Tibial nerve (tissue), 4 donors: ENCODE measurements at places on chromosomes 12 and 14. TPM values are rescaled to one million over a fixed set of nuclear protein-coding genes. Genes with fewer than 3 reads are reported as not detected.

DNA sequence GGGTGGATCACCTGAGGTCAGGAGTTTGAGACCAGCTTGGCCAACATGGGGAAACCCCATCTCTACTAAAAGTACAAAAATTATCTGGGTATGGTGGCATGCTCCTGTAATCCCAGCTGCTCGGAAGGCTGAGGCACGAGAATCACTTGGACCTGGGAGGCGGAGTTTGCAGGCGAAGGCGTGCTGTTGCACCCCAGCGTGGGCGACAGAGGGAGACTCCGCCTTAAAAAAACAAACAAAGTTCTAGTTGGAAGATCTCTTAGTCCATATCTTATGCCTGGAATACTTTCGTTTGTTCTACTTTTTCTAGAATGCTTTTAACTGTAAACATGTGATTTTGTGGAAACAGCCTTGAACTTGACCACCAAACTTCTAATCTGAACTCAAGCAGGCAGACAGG, 38.7 kb downstream of the PPHLN1 start:
- H3K27me3 ChIP-seq = no peaks in the 10 kb centered on the region
- no peaks in the 10 kb centered on the region for H3K36me3 ChIP-seq
- no peaks in the 10 kb centered on the region for H3K4me1 ChIP-seq
- no peak overlapping the region for H3K27ac ChIP-seq
- H3K4me3 ChIP-seq = no peak overlapping the region

DNA sequence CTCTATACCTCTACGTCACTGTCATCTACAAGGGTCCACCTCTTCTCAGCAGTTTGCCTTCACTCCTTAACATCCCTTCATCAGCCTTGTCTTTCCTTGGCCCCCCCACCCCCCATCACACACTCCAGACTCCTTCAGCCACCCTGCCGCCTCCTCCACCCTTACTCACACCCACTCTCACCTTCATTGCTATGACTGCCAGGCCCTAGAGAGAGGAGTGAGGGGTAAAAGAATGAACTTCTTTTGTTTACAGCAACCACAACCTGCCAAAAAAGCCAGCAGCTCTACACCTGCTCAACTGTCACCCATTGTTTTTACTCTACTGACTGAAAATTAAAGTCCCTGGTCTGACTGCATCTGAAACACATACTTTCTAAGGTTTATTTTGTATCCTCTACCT, 112.8 kb downstream of the DUSP6 start:
- H3K36me3 ChIP-seq = no peaks in the 10 kb centered on the region
- no peaks in the 10 kb centered on the region for H3K4me1 ChIP-seq
- no peak overlapping the region for H3K4me3 ChIP-seq

- DNase-seq = no peak
- no peak overlapping the region for H3K27ac ChIP-seq
- H3K27me3 ChIP-seq = no peaks in the 10 kb centered on the region
Observed at GRCh38 chr12:6834254-6834653, 6.0 kb downstream of the P3H3 start.

DNA sequence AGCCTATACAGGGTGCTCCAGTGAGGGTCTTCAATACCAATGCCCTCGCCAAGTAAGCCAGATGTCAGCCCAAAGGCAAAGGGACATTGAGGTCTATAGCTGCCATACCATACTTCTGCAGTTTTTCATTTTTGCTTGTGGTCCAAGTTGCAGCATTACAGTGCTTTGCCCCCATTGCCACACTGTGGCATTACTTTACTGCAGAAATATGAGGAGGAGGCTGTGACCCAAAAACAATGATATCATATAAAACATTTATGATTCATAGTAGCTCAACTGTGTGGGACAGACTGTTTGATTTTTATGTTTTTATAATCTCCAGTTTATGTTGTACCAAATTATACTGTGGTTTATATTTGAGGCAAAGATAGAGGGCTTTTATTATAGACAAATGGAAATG, 64.1 kb downstream of the KIAA0586 start:
- no peaks in the 10 kb centered on the region for H3K27me3 ChIP-seq
- H3K4me1 ChIP-seq = no peaks in the 10 kb centered on the region
- DNase-seq = no peak
- H3K27ac ChIP-seq = no peak overlapping the region
- H3K4me3 ChIP-seq = no peak overlapping the region

The SLC17A8 gene
- not detected for total RNA-seq

- H3K36me3 ChIP-seq = no peaks in the 10 kb centered on the region
- H3K4me1 ChIP-seq = no peaks in the 10 kb centered on the region
- H3K27ac ChIP-seq = no peak overlapping the region
- H3K4me3 ChIP-seq = no peak overlapping the region
- no peaks in the 10 kb centered on the region for H3K27me3 ChIP-seq
Observed at GRCh38 chr12:83527810-83528209, 841.1 kb downstream of the TMTC2 start.

DNA sequence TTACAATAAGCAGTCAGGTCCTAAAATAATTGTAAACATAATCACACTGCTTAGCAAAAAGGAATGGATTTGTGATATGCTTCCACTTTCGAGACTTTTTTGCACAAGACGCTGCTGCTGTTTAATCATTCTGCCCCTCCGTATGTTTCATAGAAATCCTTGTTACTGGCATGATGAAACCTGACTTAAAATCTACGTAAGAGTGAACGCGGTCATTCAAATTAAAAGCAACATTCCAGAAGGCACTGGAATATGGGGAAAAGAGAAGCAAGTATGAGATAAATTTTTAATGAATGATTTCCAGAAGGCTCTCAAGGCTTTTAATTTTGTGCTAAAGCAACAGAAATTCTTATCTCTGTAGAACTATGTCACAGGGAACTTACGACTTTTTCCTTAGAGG, 1.1 kb downstream of the CNIH1 start:
- peak overlapping the region; percentile 45 for H3K4me3 ChIP-seq
- no peaks in the 10 kb centered on the region for H3K4me1 ChIP-seq
- H3K36me3 ChIP-seq = no peaks in the 10 kb centered on the region
- H3K27me3 ChIP-seq = no peaks in the 10 kb centered on the region
- no peak for DNase-seq

DNA sequence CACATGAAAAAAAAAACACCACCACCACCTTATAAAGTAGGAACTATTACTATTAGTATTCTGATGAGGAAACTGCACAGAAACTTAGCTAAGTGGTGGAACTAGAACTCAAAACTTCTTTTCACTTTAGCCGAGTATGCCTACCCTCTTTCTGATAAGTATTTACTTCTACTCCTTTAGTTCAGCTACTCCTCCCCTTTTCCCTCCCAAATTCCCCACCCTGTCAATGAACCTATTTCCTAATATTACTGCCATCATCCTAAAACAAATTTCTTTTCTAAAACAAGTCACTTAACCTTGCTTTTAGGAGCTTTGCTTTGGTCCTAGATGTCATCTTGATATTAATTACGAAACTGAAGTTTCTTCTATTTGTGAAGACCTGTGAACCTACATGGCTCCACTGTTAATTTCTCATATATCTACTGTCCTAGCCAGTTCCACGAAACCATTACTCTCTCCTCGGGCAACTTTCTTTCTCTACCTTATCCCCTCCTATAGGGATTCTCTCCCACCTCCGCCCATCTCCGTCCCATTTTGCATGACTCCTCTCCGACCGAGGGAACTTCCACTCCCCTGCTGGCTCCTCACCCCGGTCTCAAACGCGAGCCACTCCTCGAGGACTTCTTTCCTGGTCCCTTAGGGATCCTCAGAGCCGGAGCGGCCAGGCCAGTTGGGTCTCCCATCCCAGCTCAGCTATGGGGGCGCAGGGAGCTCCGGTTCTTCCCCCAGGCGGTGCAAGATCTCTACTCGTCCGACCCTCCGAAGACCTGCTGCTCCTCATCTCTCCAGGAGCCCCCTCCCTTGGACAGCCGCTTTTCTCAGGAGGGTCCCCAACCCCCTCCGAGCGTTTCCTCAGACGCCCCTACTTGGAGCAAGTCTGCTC, 1.1 kb downstream of the NUMB start:
- peak overlapping the region; percentile 95 for H3K27ac ChIP-seq
- peak overlapping the region; percentile 80 for H3K4me3 ChIP-seq

GRCh38 chr14:44962334-44963043, 499 bp downstream of the TOGARAM1 start:
- H3K4me3 ChIP-seq = peak overlapping the region; percentile 94
- no peaks in the 10 kb centered on the region for H3K27me3 ChIP-seq
- peaks cover 17% of the 10 kb centered on the region for H3K4me1 ChIP-seq
- H3K27ac ChIP-seq = peak overlapping the region; percentile 79
- DNase-seq = peak; percentile 11

DNA sequence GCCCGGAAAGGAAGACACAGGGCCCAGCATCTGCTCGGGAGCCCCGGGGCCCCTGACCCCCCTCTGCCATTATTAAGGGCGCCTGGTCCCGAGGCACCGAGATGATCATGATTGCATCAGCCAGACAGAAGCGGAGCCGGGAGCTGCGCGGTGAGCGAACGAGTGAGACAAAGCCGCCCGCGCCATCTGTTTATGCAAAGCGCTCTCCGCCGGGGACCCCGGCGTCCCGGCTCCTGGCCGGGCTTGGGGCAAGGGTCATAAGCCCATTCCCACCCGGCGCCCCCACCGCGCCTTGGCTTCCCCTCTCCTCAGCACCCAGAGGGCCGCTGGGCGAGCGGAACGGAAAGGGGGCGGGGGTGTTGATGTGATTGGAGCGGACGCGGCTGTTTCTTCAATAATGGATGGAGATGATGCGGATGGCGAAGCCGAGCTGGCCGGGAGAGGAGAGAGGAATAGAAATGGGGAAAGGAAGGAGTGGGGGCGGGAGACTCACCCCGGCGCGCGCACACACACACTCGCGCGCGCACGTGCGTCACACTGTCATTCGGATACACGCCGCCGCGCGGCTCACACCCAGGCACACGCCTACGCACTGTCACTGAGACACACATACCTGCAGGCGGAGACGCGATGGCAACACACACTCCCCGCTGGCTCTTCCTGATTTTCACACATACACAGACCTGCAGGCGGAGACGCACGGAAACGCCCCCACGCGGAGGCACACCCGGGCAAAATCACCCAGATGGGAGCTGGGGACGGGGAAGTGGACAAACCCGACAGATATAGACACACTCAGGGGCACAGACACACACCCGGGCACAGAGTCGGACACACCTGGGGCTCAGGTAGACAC, 10.7 kb downstream of the STAC3 start:
- DNase-seq = no peak
- no peak overlapping the region for H3K27ac ChIP-seq
- peak overlapping the region; percentile 45 for H3K4me3 ChIP-seq
- peaks cover 5% of the 10 kb centered on the region for H3K4me1 ChIP-seq
- no peaks in the 10 kb centered on the region for H3K36me3 ChIP-seq
- H3K27me3 ChIP-seq = peaks cover 8% of the 10 kb centered on the region

- no peak for DNase-seq
- no peaks in the 10 kb centered on the region for H3K4me1 ChIP-seq
- H3K27me3 ChIP-seq = no peaks in the 10 kb centered on the region
- no peak overlapping the region for H3K27ac ChIP-seq
- H3K36me3 ChIP-seq = no peaks in the 10 kb centered on the region
Observed at GRCh38 chr12:101670007-101670671, 27.3 kb upstream of the CHPT1 start.

The SERPINA9 gene
- not detected for total RNA-seq

- peaks cover 23% of the 10 kb centered on the region for H3K4me1 ChIP-seq
- H3K27me3 ChIP-seq = no peaks in the 10 kb centered on the region
- DNase-seq = no peak
- H3K36me3 ChIP-seq = peaks cover 21% of the 10 kb centered on the region
- peak overlapping the region; percentile 80 for H3K4me3 ChIP-seq
Observed at GRCh38 chr12:102120564-102120873, 536 bp downstream of the PARPBP start.

The SERPINA1 gene
- total RNA-seq = 11.9 TPM

The MYL2 gene
- not detected for total RNA-seq

GRCh38 chr14:50772412-50772811, 58.5 kb downstream of the NIN start:
- no peak overlapping the region for H3K4me3 ChIP-seq
- peaks cover 8% of the 10 kb centered on the region for H3K36me3 ChIP-seq
- H3K27ac ChIP-seq = no peak overlapping the region
- H3K27me3 ChIP-seq = no peaks in the 10 kb centered on the region

The RNASE3 gene
- total RNA-seq = not detected

DNA sequence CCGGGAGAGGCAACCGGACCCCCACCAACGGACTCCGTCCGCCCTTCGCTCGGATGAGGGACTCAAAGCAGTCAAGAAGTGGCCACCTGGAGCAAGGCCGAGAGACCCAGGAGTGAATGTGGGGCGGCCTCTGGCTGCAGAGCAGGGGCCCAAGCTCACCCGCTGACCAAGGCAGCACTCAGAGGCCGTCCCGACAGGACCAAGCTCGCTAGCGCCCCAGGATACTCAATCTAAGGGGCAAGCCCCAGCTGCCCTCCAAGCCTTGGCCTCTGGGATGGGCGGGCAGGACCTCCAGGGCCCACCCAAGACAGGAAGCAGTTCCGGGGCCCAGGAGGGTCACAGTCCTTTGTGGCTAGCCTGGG, 936 bp downstream of the AKT1 start:
- H3K36me3 ChIP-seq = peaks cover 29% of the 10 kb centered on the region
- H3K27ac ChIP-seq = peak overlapping the region; percentile 88
- no peaks in the 10 kb centered on the region for H3K27me3 ChIP-seq

The PPP2R3C gene
- 14.9 TPM for total RNA-seq

DNA sequence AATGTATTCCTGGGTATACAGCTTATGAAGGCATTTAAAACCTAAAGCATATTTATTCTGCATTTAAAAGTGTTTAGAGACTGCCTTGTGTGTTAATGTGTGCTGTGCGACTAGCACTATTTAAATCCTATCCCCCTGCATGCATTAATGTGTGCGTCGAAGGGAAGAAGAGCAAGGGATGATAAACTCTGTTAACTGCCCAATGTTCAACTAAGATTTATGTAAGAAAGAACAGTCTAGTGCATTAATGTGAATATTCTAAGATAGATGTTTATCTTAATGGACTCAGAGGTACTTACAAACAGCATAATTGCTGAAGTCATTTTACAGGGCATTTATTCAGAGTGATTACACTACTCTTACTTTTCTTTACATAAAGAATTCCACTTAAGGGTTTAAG, 424.8 kb downstream of the DIO2 start:
- no peaks in the 10 kb centered on the region for H3K36me3 ChIP-seq
- no peak overlapping the region for H3K4me3 ChIP-seq
- H3K4me1 ChIP-seq = no peaks in the 10 kb centered on the region
- no peak for DNase-seq
- H3K27ac ChIP-seq = no peak overlapping the region
